Small intestine (tissue), 16 donors: ENCODE measurements at places on chromosomes 1 and 21. TPM values are rescaled to one million over a fixed set of nuclear protein-coding genes. Genes with fewer than 3 reads are reported as not detected.

The IFI44L gene
- polyA plus RNA-seq, result 1.9 TPM

The UBXN10 gene
- polyA plus RNA-seq, result 1.6 TPM

The CHAF1B gene
- polyA plus RNA-seq, result 0.89 TPM

The SLFNL1 gene
- not detected for polyA plus RNA-seq

GRCh38 chr1:70807088-70807664, 240.4 kb downstream of the PTGER3 start:
- no peaks in the 10 kb centered on the region for H3K36me3 ChIP-seq
- no peaks in the 10 kb centered on the region for H3K4me1 ChIP-seq
- H3K27me3 ChIP-seq, result no peaks in the 10 kb centered on the region
- no peak overlapping the region for H3K4me3 ChIP-seq

- no peak overlapping the region for H3K27ac ChIP-seq
- peaks cover 19% of the 10 kb centered on the region for H3K4me1 ChIP-seq
- peaks cover 15% of the 10 kb centered on the region for H3K36me3 ChIP-seq
- H3K4me3 ChIP-seq, result no peak overlapping the region
- H3K27me3 ChIP-seq, result no peaks in the 10 kb centered on the region
These were observed 38.1 kb downstream of the TMEM53 start for GRCh38 chr1:44636083-44636687.

DNA sequence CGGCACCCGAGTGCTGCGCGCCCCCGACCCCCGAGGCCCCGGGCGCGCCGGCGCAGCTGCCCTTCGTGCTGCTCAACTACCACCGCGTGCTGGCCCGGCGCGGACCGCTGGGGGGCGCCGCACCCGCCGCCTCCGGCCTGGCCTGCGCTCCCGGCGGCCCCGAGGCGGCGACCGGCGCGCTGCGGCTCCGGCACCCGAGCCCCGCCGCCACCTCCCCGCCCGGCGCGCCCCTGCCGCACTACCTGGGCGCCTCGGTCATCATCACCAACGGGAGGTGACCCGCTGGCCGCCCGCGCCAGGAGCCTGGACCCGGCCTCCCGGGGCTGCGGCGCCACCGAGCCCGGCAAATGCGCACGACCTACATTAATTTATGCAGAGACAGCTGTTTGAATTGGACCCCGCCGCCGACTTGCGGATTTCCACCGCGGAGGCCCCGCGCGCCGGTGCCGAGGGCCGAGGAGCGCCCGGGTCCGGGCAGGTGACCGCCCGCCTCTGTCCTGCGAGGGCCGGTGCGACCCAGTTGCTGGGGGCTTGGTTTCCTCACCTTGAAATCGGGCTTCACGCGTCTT, 49.0 kb downstream of the SIM2 start:
- DNase-seq, result peak; percentile 25
- H3K4me1 ChIP-seq, result no peaks in the 10 kb centered on the region
- peaks cover 4% of the 10 kb centered on the region for H3K27me3 ChIP-seq
- H3K4me3 ChIP-seq, result peak overlapping the region; percentile 59
- peaks cover 2% of the 10 kb centered on the region for H3K36me3 ChIP-seq

DNA sequence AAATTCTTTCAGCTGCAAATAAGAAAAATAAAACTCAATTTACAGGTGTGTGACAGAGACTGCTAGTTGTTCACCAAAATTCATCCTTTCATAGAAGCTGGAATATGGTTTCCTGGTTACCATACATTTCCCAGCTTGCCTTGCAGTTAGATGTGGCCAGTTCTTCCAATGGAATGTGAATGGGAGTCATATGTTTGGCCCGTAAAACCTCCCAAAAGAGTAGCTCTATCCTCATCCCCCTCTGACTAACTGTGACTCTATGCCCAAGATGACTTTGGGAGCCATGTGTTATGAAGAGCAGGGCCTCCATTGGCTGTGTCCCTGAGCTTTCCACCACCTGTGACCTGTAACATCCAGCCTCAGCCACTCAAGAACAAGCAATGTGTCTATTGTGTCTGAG, 90.6 kb upstream of the NGF start:
- no peaks in the 10 kb centered on the region for H3K27me3 ChIP-seq
- H3K36me3 ChIP-seq, result no peaks in the 10 kb centered on the region
- H3K27ac ChIP-seq, result no peak overlapping the region
- no peak for DNase-seq
- no peak overlapping the region for H3K4me3 ChIP-seq

- H3K27me3 ChIP-seq, result no peaks in the 10 kb centered on the region
- H3K27ac ChIP-seq, result no peak overlapping the region
- H3K4me3 ChIP-seq, result no peak overlapping the region
These were observed 10.6 kb upstream of the UAP1 start for GRCh38 chr1:162550925-162551324.
